H4 (cell line): ENCODE measurements at places on chromosomes 1 and 21. TPM values are rescaled to one million over a fixed set of nuclear protein-coding genes. Genes with fewer than 3 reads are reported as not detected.

The IFI44L gene
- 58.5 and 79.9 TPM in 2 replicates for total RNA-seq

The LMOD1 gene
- 0.10 TPM in 1 of 2 replicates, not detected in the other for total RNA-seq

The PODN gene
- 0.10 TPM in 1 of 2 replicates, not detected in the other for total RNA-seq

The ERICH3 gene
- total RNA-seq = 0.29 TPM in 1 of 2 replicates, not detected in the other

The CD5L gene
- total RNA-seq = not detected in 2 replicates

The S100A2 gene
- total RNA-seq = 17.8 and 33.2 TPM in 2 replicates

DNA sequence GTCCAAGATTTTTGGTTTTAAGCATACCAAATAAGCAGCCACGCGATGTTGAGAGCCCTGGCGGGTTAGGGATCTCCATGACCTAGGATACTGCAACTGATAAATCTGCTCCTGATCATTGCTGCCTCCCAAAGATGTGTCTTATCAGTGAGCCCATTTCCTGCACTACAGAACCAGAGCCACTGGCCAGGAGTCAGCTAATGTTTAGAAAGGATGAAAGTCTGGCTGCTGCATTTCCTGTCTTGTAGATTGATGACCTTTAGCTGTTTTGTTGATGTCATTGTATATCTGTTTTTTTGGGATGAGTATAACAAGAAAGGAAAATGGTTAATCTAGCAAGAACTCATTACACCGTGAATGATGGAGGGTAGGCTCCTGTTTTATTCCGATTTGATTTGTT, 74.5 kb downstream of the C1orf21 start:
- no peak for DNase-seq

DNA sequence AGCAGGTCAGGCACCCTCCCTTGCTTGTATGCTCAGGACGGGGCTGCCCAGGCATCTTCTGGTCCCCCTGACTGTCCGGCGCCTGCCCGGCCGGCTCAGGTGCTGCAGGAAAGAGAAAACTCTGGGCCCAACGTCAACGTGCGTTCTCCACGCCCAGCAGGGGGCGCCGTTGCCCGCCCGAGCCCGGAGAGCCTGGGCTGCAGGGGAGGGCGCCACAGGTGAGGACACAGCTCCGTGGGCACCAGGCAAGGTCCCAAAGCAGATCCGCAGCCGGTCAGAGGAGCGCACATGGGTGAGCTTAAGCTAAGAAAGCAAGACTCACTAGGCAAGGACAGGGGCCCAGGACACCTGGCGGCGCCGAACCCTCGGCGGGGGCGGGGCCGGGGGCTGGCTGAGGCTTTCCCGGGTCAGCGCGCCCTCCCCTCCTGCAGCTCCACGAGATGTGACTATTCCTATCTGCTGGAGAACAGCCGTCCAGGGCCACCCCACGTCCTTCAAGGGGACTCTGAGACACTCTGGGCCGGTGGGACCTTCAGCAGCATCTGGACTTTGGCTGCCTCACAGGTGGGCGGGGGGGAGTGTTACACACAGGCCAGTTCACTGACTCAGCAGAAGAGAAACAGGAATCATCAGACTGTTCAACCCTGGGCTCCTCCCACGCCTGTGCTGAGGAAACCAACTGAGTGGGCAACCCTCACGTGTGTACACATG, 29.3 kb downstream of the KRTAP10-1 start:
- peak; percentile 57 for DNase-seq

DNA sequence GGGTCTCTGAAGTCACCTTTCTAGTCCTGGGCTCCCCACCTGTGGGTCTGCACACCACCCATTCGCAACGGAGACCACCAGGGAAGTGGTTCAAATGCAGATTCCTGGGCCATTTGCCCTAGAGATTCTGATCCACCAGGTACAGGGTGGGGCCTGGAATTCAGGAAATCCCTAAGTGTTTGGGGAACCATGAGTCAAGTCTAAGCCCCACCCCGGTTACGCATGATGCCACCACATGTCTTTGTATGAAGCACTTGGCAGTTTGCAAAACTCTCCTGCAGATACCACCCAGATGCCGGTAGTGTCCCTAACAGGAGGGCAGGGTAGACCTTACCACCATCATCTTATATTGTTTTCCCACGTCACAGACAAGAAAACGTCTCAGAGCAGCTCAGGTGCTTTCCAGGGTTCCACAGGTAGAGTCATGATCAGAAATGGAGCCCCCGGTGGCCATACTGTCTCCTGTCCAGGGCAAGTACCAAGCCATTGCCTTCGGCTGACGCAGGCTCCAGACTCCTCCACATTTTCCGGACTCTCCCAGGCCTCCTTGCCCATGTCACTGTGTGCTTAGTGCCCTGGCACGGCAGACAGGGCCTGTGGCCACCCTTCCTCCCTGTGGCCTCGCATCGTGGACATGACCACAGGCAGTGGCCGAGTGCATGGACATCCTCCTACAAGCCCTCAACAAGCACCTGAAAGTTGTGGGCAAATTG, 89.2 kb upstream of the TMEM51 start:
- no peak for DNase-seq

DNA sequence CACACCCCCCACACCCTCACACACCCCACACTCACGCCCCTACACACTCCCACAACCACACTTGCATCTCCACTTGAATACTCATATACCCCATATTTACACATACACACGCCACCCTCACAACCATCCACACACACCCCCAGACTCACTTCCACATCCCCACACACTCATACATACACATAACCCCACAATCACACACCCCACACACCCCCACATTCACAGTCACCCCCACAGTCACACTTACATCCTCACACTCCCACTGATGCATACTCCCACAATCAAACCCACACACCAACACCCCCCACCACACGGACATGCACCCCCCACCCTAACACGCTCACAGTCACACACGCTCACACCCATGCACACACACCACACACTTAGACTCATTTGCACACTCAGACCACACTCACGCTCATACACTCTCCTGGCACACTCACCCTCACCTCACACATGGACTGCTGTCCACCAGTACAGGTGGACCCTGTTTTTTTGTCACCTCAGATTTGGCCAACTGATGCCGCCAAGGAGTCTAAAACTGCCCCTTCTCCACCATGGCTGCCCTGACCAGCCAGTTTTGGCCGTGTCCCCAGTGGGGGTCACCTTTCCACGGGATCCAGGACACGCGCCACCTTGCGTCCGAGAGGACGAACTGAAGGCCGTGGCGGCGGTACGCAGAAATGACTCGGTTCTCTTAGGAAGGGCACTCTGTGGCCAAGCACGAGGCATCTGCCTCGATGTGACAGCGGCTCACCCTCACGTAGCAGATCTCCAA, 45.3 kb upstream of the EDN2 start:
- no peak for DNase-seq

- no peak for DNase-seq
Observed at GRCh38 chr1:233465745-233466343, 138.3 kb downstream of the MAP3K21 start.

DNA sequence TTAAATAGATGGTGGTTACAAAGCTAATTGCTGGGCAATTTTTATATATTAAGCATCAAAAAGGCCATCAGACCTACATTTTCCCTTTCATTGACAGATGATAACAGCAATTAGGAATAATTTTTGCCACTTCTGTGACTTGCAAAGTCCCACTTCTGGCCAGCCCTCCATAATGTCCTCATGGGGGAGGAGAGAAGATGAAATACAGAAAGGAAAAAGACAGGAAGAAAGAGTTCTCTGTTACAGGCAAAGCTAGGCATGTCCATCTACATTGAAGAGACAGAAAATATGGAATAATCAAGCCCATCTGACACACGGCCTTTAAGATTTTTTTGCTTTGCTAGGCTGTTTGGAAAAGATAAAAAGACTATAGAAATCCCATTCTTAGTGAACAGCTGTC, 108.0 kb downstream of the ENAH start:
- no peak for DNase-seq

DNA sequence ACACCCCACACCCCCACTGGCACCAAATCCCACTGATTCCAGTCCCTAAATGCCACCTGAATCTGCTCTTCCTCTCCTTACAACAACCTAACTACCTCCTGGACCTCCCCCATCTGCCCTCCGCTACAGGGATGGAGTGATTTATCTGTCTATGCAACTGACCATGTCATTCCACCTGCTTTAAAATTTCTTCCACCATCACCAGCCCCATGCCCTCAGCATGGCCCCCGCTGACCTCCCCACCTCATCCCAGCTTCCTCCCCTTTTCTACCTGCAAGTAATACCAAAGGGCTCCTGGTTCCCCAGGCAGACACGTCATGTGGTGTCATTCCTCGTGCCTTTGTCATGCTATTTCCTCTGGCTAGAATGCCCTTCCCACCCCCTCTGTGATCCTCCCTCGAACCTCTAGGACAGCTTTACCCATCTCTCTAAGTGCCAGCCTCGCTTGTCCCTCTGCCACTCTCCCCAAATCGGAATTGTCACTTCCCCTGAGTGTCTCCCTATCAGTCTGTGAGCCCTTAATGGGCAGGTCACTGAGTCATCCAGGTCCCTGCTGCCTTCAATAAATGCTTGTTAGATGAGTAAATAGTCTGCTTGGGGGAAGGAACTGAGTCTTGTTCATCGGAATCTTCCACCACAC, 3.7 kb downstream of the GJB4 start:
- DNase-seq = no peak

GRCh38 chr1:117342397-117342796, 24.9 kb upstream of the MAN1A2 start:
- DNase-seq = no peak

DNA sequence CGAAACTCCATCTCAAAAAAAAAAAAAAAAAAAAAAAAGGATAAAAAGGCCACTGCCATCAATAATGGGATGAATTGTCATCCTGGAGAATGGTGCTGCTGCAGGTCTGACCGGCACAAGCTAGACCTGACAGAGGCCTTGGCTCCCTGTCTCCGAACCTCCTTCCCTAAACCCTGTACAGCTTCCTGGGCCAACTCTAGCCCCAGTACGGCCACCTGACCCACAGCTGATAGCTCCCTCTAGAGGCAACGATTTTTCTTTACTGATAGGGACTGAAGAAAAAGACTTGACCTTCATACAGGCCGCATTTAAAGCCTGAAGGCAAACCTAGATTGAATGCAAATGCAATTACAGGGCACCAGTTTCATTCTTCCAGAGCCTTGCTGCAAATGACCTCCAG, 30.7 kb downstream of the NOL9 start:
- DNase-seq = peak; percentile 19
